ENCODE measurements at places on chromosomes 3 and 15. TPM values are rescaled to one million over a fixed set of nuclear protein-coding genes. Genes with fewer than 3 reads are reported as not detected.

Gene OR4F15
- total RNA-seq: not detected

Gene PLSCR5
- total RNA-seq: 0.88 TPM

Gene SYNPR
- 9.9 TPM for total RNA-seq

Gene ZBBX
- 6.9 TPM for total RNA-seq

Gene TP63
- 4.3 TPM for total RNA-seq

Gene SATB1
- total RNA-seq: 70.8 TPM

Gene CASR
- 0.89 TPM for total RNA-seq

GRCh38 chr15:57160823-57161560 is 215.3 kb upstream of the CGNL1 start:
- no peak overlapping the region for H3K4me3 ChIP-seq
- H3K27ac ChIP-seq: no peak overlapping the region
- no peaks in the 10 kb centered on the region for H3K36me3 ChIP-seq
- no peak for DNase-seq
- peaks cover 5% of the 10 kb centered on the region for H3K4me1 ChIP-seq

DNA sequence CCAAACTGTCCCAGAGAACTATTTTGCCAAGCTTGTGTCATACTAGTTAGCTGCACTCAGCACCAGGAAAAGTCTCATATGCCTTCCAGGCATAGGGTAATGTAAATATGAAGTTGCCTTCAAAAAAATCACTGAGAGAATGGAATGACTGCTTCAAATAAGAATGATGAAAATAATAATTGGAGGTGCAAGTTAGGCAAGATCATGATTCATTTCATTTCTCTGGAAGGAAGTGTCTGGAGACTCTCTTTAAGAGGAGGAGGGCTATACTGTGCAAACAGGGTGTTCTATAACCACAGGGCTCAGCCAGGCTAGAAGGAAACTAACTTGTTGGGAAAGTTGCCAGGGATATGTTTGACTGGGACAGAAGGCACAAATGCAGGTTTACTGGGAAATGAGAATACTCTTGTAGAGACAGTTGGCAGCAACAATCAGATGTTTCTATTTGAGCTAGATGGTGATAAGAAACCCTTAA is 4.3 kb downstream of the SIDT1 start:
- H3K27ac ChIP-seq: no peak overlapping the region
- H3K4me3 ChIP-seq: no peak overlapping the region
- H3K36me3 ChIP-seq: no peaks in the 10 kb centered on the region
- peaks cover 12% of the 10 kb centered on the region for H3K4me1 ChIP-seq

GRCh38 chr3:14288833-14289451 is 110.3 kb downstream of the LSM3 start:
- no peak overlapping the region for H3K27ac ChIP-seq
- no peak overlapping the region for H3K4me3 ChIP-seq
- no peak for DNase-seq
- peaks cover 3% of the 10 kb centered on the region for H3K27me3 ChIP-seq

DNA sequence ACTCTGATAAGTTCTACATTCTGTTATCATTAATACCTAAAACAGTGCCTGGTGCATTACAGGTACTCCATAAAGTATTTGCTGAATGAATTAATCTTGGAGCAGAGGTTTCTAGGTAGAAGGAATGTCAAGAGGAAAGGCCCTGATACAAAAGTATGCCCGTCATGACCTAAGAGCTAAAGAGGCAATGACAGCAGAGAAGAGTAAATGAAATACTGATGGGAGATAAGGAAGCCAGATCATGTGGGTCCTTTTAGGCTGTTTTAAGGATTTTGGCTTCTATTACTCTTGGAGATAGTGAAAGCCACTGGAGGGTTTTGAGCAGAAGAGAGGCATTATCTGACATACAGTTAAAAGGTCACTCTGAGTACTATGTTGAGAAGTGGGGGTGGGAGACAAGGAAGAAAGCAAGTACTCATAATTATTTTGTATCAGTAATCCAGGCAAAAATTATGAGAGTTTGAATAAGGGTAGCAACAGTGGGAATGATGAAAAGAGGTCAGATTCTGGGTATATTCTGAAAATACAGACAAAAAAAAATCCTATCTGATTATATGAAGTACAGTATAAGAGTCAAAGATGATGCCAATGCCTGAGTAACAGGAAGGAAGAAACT is 48.3 kb downstream of the DENND4A start:
- H3K36me3 ChIP-seq: peaks cover 11% of the 10 kb centered on the region
- no peaks in the 10 kb centered on the region for H3K27me3 ChIP-seq

GRCh38 chr15:66707310-66708082 is 5.5 kb downstream of the SMAD6 start:
- H3K4me1 ChIP-seq: peaks cover 42% of the 10 kb centered on the region

DNA sequence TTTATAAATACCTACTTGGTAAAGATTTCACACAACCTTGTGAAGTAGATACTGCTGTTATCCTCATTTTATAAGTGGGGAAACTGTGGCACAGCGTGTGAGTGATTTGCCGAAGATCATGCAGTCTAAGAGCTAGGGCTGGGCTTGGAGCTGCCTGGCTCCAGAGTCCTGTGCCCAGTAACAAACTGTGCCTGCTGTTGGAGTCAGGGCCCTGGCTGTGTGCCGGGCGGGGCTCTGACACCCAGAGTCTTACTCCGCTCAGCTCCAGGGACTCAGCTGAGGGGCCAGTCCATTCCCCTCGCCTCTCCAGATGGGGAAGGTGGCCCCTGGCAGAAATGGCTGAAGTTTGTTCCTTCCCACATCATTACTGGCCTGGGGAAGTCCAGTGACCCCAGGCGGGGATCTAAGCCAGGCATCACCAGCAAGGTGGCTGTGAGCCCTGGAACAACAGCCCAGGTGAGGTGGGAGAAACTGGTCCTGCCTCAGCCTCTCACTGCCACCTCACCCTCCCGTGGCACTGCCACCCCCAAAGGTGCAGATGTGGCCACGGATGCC is 17.3 kb upstream of the PLXNA1 start:
- peaks cover 20% of the 10 kb centered on the region for H3K36me3 ChIP-seq
- H3K27me3 ChIP-seq: no peaks in the 10 kb centered on the region
- peaks cover 16% of the 10 kb centered on the region for H3K4me1 ChIP-seq

DNA sequence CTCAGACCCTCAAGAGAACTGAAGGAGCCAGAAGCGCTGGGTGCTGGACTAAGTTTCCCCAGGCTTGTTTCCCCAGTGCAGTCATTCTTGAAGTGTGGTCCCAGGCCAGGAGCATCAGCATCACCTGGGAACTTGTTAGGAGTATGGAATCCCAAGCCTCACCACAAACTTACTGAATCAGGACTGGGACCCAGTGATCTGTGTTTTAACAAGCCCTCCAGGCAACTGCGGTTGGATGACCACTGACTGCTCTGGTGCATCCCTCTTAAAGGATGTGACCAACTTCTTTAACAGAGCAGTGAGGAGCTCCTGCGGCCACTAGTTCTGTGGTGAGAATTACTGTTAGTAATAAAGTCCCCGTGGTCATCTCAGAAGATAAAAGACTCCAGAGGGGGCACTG is 62.4 kb upstream of the DAZL start:
- H3K4me3 ChIP-seq: no peak overlapping the region
- no peaks in the 10 kb centered on the region for H3K36me3 ChIP-seq
- H3K27ac ChIP-seq: no peak overlapping the region
- no peaks in the 10 kb centered on the region for H3K27me3 ChIP-seq

GRCh38 chr3:60743631-60744164 is 507.6 kb downstream of the FHIT start:
- H3K27ac ChIP-seq: peak overlapping the region; percentile 1
- H3K4me3 ChIP-seq: no peak overlapping the region
- H3K27me3 ChIP-seq: no peaks in the 10 kb centered on the region
- DNase-seq: peak; percentile 27
- H3K36me3 ChIP-seq: no peaks in the 10 kb centered on the region

GRCh38 chr15:31195871-31196270 is 94.3 kb upstream of the TRPM1 start:
- no peak overlapping the region for H3K27ac ChIP-seq
- no peaks in the 10 kb centered on the region for H3K36me3 ChIP-seq
- H3K4me3 ChIP-seq: no peak overlapping the region
- DNase-seq: no peak

GRCh38 chr3:196219970-196220311 is 3.6 kb downstream of the SLC51A start:
- no peaks in the 10 kb centered on the region for H3K27me3 ChIP-seq
- peak overlapping the region; percentile 71 for H3K27ac ChIP-seq
- no peak for DNase-seq
- H3K36me3 ChIP-seq: peaks cover 2% of the 10 kb centered on the region

DNA sequence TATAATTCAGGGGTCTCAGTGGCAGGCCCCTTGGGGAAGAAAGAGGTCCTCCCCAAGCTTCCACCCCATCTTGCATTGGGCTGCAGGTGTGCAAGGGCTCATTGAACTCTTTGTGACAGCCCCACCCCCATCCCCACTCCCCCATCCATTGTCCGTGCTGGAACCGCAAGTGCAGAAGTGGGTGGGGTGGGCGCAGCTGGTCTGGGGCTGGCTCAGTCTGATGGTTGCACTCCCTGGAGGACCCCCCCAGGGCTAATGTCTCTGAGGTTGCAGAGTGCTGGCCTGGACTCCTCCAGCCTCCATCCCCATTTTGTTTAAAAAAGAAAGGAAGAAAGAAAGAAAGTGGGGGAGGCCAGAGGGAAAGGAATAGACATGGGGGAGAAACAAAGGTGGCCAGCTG is 42.3 kb upstream of the ARL8B start:
- no peaks in the 10 kb centered on the region for H3K36me3 ChIP-seq
- H3K27ac ChIP-seq: no peak overlapping the region
- H3K4me1 ChIP-seq: no peaks in the 10 kb centered on the region
- no peaks in the 10 kb centered on the region for H3K27me3 ChIP-seq
- H3K4me3 ChIP-seq: no peak overlapping the region

DNA sequence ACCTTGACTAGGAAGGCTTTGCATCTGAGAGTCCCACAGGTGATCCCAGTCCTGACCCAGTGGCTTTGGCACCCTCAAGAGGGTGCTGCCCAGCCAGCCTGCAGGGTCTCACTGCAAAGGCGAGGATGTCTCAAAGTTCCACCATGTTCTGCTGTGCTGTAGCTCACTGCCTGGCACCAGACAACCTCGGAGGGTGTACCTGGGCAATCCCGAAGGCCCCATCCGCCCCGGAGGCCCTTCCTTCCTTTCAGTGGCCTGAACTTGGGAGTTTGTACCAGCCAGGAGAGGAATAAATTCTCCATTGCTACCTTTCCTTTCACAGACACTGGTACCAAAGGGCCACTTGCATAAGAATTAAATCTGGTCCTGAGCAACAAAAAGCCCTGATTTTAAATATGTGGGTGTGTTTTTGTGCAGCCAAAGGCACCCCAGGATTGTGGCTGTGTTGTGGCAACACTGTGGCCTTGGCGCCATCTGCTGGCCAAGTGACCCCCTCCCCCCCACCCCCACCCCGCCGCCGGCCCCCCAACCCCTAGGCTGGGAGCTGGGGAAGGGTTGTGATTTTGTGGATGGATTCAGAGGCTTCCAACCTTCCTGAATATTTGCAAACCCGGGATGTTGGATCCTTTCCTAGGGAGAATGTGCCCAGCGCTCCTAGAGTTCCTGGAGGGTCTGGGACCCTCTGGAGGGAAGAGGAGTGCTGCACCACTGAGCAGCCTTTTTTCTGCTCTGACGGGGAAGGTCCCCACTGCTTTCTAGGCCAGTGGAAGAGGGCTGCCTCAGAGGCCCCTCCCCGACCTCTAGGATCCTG is 9.7 kb upstream of the PTPN23 start:
- H3K4me3 ChIP-seq: no peak overlapping the region
- H3K36me3 ChIP-seq: no peaks in the 10 kb centered on the region
- no peaks in the 10 kb centered on the region for H3K4me1 ChIP-seq

DNA sequence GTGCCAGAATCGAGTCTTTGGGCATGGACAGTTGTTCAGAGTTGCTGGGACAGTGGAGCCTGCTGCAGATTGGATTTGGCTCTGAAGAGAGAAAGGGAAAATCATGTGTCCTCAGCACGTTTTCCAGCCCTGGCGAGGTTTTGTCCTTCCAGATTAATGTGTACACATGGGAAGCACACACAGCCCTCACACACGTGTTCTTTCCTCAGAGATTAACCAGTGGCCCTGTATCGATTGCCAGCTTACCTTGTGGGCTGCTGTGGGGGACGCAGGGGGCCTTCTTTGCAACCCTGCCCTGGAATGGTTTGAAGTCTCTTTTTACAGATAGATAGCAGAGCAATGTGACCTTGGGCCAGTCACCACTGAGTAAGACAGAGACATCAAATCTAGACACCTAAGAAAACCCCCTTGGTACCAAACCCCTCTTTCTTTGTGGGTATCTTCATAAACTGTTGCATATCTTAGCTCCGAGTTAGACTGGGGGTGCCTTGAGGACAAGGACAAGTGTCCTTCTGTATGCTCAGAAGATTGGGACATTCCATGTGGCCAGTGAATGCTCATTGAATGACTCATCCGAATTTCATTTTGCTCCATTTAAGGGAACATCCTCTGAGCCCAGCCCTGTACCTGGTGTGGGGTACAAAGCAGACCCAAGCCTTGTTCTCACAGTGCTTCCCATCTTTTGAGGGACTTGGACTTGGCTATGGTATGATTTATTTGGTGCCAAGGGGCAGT is 48.0 kb downstream of the SMAD6 start:
- H3K36me3 ChIP-seq: no peaks in the 10 kb centered on the region
- H3K4me3 ChIP-seq: no peak overlapping the region
- no peak overlapping the region for H3K27ac ChIP-seq
- DNase-seq: no peak
- H3K27me3 ChIP-seq: no peaks in the 10 kb centered on the region

DNA sequence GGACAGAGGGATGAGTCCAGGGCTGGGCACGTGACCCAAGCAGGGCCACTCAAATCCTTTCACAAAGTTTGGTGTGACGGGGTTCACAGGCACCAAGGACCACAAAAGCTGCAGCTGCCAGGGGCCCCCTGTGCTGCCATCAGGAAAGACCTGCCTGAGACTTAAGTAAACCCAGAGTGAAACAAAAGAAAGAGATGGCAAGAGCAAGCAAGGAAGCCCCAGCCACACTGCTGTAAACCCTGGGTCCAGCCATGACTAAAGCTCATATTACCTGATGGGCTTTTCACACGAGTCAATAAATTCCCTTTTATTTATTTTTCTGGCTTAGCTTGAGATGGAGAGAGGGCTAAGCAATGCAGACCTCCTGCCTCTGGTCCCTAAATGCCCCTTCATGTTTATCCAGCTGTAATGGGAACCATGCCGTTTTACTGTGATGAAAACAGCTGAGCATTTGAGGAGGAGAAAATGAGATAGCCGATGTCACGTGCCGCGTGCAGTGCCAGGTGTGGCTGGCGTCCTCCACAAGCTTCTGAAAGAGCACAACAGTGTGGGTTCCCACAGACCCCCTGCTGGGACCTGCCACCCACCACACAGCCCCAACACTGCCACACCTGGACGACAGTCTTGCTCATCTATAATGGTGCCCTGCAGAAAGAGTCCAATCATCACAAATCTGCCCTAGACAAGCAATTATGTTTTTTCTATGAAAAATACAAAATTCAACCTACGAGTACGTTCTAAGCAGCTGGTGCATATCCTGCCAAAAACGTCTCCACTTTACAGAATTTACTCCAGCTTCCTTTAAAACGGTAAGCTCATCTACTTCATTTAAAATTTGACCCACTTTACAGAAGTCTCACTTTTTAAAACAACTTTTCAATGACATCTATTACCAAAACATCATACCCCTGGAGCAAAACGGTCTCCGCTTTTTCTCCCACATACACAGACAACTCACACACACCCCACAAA is 34.2 kb downstream of the ADAMTS17 start:
- peaks cover 41% of the 10 kb centered on the region for H3K4me1 ChIP-seq
- DNase-seq: no peak
- no peak overlapping the region for H3K4me3 ChIP-seq

Data from spinal cord (tissue), 10 donors.